ENCODE measurements at places on chromosomes 1 and 21.

GRCh38 chr1:98865796-98866195 lies 138.9 kb downstream of the PLPPR5 start:
- no peak for DNase-seq

DNA sequence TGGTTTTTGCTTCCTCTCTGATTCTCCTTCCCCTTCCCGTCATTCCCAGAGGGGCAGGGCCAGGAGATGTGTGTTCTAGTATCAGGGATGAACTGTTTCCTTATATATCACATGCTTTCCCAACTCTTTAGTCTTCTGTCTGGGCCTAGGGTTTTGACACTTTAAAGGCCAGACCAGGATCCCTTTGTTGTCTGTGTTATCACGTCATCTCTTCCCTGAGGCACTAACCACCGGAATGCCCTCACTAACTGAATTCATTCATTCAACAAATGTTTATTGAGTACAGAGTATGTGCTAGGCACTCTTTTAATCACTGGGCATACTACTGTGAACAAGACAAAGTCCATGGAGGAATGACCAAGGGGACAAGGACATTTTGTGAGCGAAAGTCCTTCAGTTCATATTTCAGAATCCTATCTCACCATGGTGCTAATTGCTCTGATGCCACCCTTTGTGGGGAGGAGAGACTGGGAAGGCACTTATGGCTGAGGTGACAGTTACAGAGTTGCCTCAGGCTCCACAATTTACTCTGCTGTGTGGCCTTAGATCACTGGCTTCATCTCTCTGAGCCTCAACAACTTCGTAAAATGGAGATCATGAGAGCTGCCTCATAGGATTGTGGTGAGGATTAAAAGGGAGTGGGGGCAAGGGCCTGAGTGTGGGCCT lies 12.0 kb upstream of the ZNF362 start:
- DNase-seq: no peak

GRCh38 chr21:41357546-41357945 lies 4.3 kb upstream of the MX2 start:
- no peak for DNase-seq

DNA sequence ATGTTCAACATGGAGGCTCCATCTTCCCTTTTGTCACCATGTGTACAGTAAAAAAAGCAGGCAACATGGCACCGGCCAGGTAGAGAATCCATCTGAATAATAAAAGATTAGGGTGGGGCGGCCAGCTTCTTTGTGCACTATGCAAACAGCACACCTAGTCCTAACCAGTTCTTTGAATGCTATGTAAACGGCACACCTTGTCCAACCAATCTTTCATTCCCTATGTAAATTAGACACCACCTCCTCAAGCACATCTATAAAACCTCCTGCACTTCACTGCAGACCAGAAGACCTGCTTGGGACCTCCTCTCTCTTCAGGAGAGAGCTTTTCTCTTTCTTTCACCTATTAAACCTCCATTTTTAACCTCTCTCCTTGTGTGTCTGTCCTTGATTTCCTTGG lies 28.2 kb downstream of the TFB2M start:
- DNase-seq: no peak

GRCh38 chr1:97780884-97781283 lies 139.9 kb downstream of the DPYD start:
- no peak for DNase-seq

GRCh38 chr1:172381946-172382345 lies 38.5 kb upstream of the C1orf105 start:
- DNase-seq: no peak

DNA sequence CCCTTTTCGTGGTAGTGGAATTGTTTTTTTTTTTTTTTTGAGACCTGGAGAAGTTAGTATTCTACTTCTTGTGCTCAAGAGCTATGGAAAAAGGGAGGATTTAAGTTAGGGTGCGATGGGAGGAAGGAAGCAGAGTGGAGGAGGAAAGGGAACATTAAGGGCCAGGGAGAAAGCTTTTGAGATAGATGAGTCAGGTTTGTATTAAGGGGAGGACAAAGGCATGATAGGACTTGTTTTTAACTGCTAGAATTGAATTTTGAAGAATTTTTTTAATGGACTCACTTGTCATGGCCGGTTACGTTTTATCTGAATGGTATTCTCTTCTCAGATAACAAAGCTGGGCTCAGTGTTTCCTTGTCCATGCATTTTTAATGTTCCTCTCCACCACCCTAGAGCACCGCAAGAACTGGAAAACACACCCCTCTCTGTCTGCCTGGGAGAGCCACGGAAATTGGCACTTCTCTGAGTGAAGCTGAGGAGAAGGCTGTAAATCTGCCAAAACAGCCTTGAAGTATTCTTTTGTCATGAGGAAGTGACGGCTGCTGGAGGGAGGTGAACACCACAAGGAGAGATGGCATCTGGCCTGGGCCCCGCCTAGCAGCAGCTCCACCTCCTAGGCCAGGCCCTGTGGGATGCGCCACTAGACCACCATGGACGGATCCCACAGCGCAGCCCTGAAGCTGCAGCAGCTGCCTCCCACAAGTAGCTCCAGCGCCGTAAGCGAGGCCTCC lies 3.5 kb downstream of the NIPAL3 start:
- DNase-seq: no peak

DNA sequence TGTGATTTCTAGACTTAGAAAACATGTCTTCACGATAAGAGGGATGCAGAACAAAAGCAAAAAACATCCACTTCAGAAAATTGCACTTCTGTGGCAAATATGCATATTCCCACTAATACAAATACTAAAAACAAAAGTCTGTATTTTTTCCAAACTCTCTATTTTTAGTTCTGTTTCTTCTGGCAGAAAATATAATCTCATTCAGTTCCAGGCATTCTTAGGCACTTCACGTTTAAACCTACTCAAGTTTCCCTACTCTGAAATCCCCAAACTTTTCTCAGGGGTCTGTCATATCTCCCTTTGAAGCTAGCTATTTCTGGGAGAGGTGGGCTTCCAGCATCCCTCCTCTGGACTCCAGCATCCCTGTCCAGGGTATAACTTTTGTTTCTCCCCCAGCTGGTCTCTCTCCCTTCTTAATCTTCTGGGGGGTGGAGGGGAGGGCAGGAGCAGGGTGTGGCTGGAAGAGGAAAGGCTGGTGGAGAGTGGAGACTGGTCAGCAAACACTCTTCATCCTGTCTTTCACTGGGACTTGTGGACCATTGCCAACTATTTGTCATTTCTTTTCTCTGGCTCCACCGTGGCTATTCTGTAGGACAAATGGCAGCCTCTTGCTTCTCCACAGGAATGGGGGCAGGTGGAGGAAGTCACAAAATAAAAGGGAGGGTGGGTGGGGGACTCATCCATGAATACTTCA lies 19.6 kb upstream of the NCF2 start:
- DNase-seq: no peak

DNA sequence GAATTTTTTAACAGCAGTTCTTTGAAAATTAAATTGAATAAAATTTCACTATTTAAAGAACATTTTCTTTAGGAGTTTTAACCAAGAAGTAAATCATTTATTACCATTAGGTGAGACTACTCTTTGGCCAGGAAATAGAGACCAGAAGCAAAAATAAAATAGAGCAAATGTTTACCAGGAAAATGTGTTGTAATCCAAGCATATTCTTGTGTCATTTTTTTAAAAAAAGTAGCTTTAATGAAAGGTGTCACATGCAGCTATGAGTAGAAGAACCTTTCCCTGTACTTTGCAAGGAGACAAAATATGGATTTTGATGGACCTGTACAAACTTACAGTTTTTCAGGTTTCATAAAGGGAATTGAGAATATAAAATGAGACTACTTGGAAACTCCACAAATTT lies 140.8 kb downstream of the NFIA start:
- DNase-seq: no peak

All from activated CD4-positive, alpha-beta T cell treated with anti-CD3 and anti-CD28 coated beads for 24 hours (primary cell).